Urinary bladder (tissue), 4 donors: ENCODE measurements at places on chromosomes 11 and 22. TPM values are rescaled to one million over a fixed set of nuclear protein-coding genes. Genes with fewer than 3 reads are reported as not detected.

Gene OR52L1
- total RNA-seq = not detected

Gene RIBC2
- 3.1 TPM for total RNA-seq

DNA sequence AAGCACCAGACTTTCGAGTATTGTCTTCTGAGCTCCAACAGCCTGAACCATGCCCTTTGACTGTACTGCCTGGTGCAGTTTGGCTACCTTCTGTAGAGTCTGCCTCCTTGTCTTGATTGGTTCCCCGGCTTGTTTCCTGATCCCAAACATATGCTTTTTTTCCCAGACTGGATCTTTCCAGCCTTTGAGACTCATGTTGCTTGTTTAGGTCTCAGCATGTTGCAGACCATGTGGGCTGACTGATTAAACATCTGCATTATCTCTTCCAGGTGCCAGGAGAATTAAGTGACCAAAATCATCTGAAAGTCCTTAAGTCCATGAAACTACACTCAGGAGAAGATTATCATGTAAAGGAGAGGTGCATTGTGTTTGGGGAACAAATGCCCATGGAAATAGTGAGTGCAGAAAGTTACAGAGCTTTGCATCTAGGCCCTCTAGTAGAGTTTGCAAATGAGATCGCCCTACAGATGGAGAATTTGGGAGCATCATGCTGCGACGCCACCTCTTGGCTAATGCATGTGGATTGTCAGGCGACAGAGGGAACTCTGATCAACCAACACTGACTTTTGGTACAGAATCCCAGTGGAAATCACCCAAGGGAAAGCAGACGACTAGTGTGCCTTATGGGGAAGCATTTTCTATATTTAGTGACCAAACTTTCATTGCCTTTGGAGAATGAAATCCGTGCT, 188.8 kb downstream of the BLID start:
- DNase-seq = no peak

- DNase-seq = no peak
Measured at GRCh38 chr11:24357620-24358410, 139.0 kb upstream of the LUZP2 start.

Gene TLCD5
- 11.2 TPM for total RNA-seq
